ENCODE measurements at places on chromosomes 7 and 10. TPM values are rescaled to one million over a fixed set of nuclear protein-coding genes. Genes with fewer than 3 reads are reported as not detected.

PTN gene
- 0.33 TPM for total RNA-seq

ADIRF gene
- total RNA-seq = not detected

HKDC1 gene
- under 0.01 TPM for total RNA-seq

PKD1L1 gene
- total RNA-seq = under 0.01 TPM

CACNB2 gene
- under 0.01 TPM for total RNA-seq

AGAP4 gene
- total RNA-seq = 2.7 TPM

EPO gene
- total RNA-seq = 0.39 TPM

MRPS17 gene
- 12.5 TPM for total RNA-seq

INTS1 gene
- 46.7 TPM for total RNA-seq

MMS19 gene
- 152 TPM for total RNA-seq

MMP21 gene
- total RNA-seq = not detected

AKR1C4 gene
- total RNA-seq = not detected

TRPV5 gene
- total RNA-seq = under 0.01 TPM

OR6B1 gene
- total RNA-seq = not detected

PON3 gene
- total RNA-seq = 5.1 TPM

GPER1 gene
- 0.33 TPM for total RNA-seq

ACTA2 gene
- 59.0 TPM for total RNA-seq

XPNPEP1 gene
- 169 TPM for total RNA-seq

FAM3C gene
- total RNA-seq = 45.9 TPM

TAS2R41 gene
- not detected for total RNA-seq

DENND2A gene
- 26.3 TPM for total RNA-seq

AEBP1 gene
- 1.4 TPM for total RNA-seq

ZNF277 gene
- 38.1 TPM for total RNA-seq

CDK13 gene
- total RNA-seq = 57.5 TPM

UNCX gene
- total RNA-seq = not detected

CCNY gene
- 32.1 TPM for total RNA-seq

HOXA4 gene
- total RNA-seq = 0.43 TPM

COBL gene
- total RNA-seq = under 0.01 TPM

ADRA2A gene
- 0.79 TPM for total RNA-seq

PTF1A gene
- total RNA-seq = 0.79 TPM

Measured in placental epithelial cell (primary cell).